ENCODE measurements at places on chromosomes 6 and 20.

- no peak for DNase-seq
Observed at GRCh38 chr6:42125231-42125630, 17.2 kb downstream of the C6orf132 start.

- DNase-seq, result no peak
Observed at GRCh38 chr20:64029293-64030117, 6.5 kb upstream of the C20orf204 start.

DNA sequence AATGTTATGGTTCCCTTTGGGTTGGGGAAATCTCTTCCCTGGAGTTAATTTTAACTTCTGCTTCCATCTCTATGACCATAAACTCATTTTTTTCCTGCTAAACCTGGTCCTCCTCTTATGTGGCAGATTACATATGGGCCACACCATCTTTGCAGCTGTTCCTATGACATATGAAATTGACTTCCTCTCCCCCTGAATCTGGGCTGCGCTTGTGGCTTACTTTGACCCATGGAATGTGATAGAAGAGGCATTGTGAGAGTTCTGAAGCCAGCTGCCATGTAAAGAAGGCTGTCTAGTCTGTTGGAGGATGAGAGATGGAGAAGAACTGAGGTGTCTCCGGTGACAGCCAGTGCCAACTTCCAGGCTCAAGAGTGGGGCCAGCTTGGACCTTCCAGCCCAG is 100.1 kb downstream of the CDC5L start:
- DNase-seq, result no peak

- DNase-seq, result no peak
Observed at GRCh38 chr6:78746457-78746856, 120.9 kb upstream of the IRAK1BP1 start.

DNA sequence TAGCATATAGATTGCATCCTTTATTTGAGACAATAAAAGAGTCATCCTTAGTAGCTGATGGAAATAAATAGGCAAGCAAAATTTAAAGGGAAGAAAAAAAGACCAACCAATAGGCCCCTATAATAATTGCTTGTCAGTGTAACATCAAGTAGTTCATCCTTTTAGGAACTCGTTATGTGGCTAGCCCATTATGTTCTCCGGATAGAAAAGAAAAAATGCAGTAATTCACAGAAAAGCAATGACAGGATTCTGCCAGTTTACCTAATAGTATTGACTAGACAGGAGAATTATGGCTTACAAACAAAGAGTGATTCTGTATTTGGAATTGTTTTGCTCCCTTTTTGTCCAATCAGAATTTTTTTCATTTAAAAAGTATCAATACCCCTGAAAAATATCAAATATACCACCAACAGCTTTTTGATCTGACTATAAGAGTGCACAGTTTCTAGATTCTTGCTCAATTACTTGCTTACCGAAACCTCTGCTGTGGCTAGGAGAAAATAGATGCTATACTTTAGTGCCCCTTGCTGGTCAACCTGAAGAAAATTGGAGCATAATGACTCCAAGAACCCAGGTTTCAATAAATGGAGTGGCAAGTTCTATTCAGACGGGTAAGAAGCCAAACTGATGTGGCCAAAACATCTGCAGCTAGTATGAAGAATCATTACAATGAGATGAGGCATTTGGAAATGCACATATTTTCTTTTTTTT is 91.5 kb upstream of the SASH1 start:
- DNase-seq, result no peak

Measured in activated CD8-positive, alpha-beta memory T cell treated with anti-CD3 and anti-CD28 coated beads for 4 hours (primary cell).